Skin of body (tissue), 3 donors: ENCODE measurements at places on chromosomes 3 and 15. TPM values are rescaled to one million over a fixed set of nuclear protein-coding genes. Genes with fewer than 3 reads are reported as not detected.

SAMD7 gene
- not detected for total RNA-seq

TEX55 gene
- total RNA-seq, result not detected

AP3S2 gene
- 34.5 TPM for total RNA-seq

DNA sequence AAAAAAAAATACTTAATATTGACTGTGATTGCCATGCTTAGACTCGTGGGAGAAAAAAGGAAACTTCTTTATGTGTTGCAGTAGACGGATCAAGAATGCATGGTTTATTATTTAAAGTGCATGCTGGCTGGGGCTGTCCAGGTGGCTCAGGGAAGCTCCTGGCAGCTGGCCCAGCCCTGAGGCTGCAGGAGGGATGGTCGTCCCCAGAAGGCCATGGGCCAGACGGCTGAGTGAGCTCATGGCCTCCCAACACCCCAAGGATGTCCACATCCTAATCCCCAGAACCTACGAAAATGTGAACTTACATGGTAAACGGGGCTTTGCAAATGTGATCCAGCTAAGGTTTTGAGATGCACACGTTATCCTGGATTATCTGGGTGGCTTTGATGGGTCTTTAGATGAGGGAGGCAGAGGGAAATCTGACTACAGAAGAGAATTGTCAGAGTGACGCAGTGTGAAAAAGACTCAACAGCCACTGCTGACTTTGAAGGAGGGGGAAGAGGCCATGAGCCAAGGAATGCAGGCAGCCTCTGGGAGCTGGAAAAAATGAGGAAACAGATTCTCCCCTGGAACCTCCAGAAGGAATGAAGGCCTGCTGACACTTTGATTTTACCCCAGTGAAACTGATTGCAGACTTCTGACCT is 29.8 kb downstream of the ADAMTS17 start:
- DNase-seq, result peak; percentile 72

GRCh38 chr3:193546129-193546528 is 8.6 kb downstream of the ATP13A4 start:
- no peak for DNase-seq

- no peak for DNase-seq
These were observed 91.8 kb upstream of the GOLGA8J start for GRCh38 chr15:29990954-29991353.

DNA sequence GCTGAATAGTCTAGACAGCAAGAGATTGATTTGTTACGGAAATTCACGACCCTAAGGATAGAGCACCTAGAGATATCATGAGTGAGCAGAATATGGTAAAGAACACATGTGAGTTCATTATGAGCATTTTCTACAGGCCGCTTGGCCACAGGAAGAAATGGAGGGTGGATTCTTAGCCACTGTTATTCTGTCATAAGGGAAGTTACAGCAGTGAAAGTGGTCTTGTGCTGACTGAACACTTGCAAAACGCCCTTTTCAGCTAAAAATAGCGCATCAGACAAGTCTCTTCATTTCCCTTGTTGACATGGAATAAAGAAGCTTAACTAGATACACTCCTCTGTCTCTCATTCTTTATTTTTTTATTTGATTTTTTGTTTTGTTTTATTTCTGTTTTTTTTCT is 19.8 kb downstream of the DGKG start:
- no peak for DNase-seq

GRCh38 chr3:151795276-151795675 is 18.6 kb upstream of the AADAC start:
- no peak for DNase-seq

DNA sequence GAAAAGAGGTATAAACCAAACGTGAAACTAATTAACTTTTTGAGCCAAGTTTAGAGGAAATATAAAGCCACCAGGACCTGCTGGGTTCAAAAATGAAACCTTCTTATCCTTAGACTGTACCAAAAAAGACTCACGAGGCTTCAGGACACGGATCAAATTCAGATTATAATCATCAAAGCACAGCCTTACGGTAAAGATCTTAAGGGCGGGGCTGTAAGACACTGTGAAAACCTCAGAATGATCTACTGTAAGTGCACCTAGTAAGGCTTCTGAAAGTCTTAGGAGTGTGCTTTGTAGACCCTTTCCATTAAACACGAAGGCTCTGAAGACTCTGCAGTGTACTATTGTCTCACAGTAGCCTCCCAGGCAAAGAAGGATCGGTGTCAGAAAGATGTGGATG is 26.8 kb downstream of the TARS3 start:
- DNase-seq, result no peak

DNA sequence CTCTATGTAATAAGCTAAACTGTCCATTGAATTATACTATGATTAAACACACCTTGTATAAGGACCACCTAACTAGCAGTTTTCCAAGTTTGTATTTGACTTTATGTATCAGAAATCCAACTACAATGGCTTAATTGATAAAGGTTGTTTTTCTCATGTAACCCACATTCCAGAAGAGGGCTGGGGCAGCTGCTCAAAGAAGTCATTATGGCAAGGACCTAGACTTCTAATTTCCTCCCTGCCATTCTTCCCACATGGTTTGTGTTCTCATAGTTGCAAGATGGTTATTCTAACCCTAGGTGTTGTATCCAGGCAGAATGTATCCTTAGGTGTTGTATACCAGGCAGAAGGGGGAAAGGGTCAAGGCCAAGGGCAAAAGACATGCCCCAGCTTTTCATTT is 35.7 kb downstream of the GPR176 start:
- no peak for DNase-seq

GRCh38 chr3:8972639-8973038 is 9.4 kb upstream of the RAD18 start:
- DNase-seq, result no peak

- DNase-seq, result peak; percentile 14
These were observed 96.1 kb downstream of the MCTP2 start for GRCh38 chr15:94327356-94327936.
